ENCODE measurements at places on chromosomes 2 and 18.
A peak's percentile ranks its signal among the peaks of the same experiment; 100 is the strongest.

DNA sequence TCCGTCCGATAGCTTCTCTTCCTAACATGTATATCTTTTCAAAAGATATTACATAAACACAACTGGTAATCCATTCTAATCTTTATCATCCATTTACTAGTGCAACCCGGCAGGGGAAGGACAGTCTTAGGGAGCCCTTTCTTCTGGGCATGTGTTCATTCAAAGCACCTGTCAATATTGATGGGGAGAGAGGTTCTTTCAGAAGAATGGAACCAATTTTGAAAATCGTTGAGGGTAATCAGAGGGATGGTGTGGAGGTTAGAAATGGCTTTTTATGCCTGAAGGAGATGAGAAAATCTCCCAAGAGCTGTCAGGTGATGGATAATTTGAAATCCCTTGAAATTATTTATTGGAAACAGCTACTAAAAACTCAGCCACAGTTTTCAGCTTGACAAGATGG, 561.9 kb upstream of the DCC start:
- DNase-seq = no peak

DNA sequence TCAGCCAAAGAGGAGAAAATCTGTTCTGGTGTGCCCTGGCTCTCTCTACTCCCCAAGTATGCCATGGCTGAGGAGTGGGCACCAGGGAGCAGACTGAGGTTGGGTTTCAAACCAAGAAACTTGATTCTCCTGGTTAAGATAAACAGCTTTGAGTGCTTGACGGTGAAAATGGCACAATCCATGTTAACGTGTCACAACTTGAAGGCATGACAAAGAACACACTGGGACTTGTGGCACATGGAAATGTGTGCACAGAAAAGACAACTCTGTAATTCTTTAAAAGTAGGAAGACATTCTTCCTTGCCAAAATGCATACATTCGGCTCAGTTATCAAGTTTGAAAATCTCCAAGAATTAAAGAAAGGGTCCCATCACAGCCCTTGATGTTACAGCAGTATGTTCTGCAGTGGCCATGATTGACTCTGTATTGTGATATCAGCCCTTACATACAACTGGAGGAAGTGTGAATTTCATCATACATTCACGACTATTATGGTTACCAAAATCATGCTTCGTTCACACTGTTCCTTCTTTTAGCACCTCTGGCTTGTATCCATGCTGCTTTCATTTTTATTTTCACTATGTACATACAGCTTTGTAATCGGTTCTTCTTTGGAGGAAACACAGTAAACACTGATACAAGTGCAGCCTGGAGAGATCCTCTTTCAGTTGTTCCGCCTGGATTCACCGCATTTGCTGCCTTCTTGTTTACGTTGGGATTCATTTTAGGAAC, 15.6 kb upstream of the ACTG2 start:
- DNase-seq = no peak

DNA sequence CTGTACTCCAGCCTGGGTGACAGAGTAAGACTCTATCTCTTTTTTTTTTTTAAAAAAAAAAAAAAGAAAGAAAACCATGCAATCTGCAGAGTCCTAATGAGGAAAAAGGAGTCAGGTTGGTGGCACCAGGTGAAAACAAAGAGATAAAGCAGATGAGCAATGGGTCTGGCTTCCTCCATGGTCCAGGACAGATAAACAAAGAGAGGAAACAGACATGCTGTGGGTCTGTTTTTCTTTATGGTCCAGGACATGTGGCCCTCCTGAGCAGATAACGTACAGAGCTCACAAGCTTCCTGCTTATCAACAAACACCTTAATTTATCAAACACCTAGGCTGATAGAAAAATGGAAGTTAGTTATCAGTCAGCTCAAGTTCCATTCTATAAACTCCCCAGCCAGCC, 24.4 kb upstream of the TUBB6 start:
- DNase-seq = peak; percentile 79

DNA sequence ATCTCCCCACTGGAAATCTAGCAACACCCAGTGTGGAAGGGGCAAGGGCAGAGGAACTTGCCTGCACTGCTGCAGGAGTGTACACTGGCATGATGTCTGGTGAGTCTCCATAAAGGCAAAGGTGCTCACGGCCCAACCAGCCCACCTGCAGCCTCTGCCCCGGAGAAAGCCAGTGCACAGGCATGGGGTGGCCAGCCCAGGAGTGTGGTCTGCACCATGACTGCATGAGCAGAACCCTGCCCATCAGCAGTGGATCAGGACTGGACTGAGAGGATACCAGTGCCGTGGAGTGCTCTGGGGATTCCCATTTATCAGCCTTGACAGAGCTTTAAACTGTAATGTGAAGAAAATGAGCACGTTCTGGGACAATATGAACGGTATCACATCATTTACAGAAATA, 342.6 kb upstream of the HS6ST1 start:
- DNase-seq = no peak

DNA sequence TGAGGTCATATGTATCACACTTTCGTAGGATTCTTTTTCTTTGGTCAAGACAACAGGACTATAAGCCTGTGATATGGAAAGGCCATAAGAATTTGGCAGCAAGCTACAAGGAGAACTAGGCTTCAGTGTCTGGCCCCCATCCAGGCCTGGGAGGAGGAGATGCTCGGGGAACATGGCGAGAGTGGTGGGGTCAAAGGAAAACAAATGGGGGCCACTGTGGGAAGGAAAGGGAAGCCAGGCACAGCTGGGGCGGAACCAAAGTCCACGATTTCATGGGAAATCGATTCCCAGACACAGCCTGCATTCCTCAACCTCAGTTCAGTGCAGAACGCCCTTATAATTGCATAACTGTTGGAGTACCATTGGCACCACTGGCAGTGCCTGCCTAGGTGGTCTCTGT, 58.2 kb downstream of the MBP start:
- DNase-seq = no peak

DNA sequence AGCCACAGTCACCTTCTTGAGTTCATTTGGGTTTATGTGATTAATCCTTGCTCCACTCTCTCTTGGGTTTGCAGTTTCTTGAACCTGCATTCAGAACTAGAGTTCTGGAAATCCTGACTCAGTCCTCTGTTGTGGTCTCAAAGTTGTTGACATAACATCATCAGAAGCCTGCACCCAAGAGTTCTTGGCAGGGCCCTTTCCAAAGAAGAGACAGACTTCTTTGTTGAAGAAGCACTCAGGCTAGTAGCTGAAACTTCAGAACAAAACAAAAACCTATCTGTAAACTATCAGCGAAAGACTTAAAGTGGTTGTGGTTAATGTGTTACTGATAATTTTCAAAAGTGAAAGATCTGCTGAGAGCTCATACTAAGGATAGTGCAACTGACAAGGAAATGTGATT, 120.8 kb downstream of the FAM168B start:
- DNase-seq = no peak

DNA sequence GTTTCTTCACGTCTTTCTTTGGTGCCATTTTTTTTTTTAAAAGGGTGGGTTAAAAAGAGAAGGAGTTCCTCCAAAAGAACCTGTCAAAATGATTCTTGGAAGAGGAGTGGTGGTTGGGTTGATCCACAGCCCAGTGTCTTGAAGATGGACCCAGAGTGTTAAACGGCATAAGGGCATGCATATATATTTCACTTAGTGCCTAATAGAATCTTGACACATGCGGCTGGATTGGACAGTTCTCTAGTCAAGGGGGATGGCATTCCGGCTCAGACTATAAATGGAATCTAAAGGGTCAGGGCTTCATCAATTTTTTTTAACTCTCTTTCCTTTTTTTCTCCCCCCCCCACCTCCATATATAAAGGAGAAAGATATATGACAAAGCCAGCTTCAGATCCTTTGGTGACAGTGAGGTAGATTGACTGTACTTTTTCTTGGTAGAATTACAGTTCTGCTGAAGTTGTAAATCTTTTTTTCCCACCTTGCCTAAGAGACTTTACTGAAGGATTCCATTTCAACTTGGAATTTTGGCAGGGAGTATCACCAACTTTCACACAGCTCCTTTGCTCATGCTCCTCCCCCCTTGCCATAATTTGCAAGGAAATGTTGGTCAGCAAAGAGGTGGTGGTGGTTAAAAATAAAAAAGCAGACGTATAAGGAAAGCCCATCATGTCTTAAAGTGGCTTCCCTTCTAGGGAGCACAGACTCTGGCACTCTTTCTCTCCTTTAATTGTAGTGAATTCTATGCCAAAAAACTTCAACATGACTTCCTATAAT, at the start of gene MYL1:
Gene MYL1, minus strand, starts transcription at position 160 of the 774 bp plus-strand sequence. Its CDS starts 132 bp downstream, at position 28.
- DNase-seq = no peak

DNA sequence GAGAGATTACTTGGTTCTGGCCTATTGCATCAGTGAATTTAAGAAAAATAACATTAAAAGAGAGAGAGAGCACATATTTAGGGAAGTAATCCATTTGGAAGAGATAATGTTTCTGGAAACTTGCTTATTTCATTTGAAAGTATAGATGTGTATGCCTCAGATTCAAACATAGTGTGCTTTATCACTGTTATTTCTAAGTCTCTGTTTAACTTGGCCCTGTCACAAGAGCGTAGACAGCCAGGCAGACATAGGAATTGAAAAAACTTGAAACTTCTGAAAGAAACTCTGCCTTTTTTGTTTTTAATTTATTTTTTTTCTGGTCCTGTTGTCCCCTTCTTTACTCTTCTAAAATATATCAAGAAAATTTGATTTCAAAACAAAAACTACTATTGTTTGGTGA, 849.1 kb downstream of the CNTNAP5 start:
- DNase-seq = no peak

DNA sequence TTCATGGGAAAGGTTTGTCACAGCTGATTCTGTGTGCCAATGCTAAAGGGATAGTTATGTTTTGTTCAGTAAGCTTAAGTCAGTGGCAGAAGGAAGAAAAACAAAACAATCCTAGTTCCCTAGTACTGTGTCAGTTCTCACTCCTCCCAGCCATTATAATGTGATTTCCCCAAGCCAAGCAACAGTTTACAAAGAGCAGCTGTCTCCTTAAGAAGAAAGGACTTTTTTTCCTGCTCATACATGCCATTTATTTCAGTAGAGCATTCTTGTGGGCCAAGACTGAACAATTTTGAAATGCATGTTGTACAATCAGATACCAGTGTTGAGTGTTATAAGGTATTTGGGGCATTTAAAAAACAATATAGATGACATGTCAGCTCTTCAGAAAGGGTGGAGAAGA, 52.1 kb downstream of the NEMP2 start:
- peak; percentile 45 for DNase-seq

- DNase-seq = no peak
Measured at GRCh38 chr2:162063899-162064298, 10.1 kb downstream of the DPP4 start.

- no peak for DNase-seq
Measured at GRCh38 chr2:111182121-111182520, 61.4 kb downstream of the BCL2L11 start.

DNA sequence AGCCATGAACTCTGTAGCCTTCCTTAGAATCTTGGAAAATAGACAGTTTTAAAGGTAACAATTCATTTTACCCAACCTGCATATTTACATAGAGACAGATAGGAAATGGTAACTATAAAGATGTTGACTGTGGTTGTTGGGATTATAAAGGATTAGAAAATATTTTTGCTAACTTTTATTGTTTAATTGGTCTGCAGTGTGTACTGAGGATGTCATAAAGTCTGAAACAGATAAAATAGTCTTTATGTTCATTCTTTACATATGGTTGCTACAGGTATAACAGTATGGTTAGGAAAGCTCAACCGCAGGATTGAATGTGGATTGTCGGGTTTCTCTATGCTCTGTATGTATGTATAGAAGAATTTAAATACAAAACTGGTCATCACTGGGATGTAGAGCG, 7.3 kb upstream of the DTNA start:
- DNase-seq = no peak

DNA sequence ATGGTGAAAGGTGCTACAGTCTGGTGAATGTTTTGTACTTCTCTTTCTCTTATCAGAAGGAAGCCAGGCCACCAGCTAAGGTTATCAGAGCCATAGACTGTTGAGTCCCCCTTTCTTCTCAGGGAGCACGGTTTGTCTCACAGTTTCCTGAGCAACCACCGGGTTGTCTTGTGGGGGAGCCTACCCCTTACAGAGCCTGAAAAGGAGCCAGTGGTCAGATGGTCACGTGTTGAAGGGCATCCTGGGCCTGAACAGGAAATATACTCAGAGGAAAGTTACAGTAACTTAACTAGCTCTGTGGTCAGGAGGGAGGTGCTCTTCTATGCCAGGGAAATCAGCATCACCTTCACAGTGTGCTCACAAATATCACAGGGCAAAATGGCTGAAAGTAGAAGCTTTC, 11.6 kb downstream of the CD28 start:
- no peak for DNase-seq

- DNase-seq = peak; percentile 10
Measured at GRCh38 chr2:190759749-190760213, 110.9 kb downstream of the NAB1 start.

DNA sequence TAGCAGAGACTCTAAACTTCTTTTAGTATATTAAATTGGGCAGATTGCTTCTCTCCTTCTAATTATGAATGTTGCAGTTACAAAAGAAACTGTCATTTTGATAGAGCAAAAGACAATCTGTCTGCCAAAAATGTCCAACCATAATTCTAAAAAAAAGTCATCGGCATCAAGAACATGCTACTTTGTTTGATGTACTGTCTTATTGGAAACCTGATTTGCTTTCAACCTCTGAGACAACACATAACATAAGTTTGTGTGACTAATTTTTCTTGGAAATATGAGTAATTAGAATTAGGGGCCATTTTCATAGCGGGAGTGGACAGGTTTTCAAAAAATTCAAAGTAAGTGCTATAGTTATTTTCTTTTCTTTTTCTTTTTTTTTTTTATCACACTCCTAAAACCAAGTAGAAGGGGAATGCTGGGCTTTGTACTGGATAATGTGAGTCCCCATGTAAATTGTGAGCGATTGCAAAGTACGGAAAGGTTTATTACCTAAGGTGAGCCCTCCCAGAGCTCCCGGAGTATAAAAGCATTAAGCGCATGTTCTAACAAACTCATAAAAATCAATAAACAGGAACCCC, 59.1 kb downstream of the ZEB2 start:
- no peak for DNase-seq
